ENCODE measurements at places on chromosomes 7 and 10.
A peak's percentile ranks its signal among the peaks of the same experiment; 100 is the strongest.

DNA sequence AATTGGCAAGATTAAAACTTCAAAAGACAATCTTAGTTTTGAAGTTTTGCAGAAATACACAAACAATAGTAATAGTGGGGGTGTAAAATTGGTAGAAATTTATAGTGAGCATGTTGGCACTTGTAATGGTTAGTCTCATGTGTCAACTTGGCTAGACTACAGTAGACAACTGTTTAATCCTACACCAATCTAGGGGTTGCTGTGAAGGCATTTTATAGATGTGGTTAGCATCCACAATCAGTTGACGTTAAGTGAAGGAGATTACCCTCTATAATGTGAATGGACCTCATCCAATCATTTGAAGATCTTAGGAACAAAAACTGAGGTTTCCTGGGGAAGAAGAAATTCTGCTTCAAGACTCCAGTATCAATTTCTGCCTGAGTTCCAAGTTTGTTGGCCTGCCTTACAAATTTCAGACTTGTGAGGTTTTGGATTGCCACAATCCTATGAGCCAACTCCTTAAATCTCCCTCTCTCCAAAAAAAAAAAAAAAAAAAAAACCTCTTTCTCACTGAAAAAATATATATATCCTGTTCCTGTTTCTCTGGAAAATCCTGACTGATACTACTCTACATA lies 531.6 kb upstream of the IGFBP3 start:
- no peak for DNase-seq

DNA sequence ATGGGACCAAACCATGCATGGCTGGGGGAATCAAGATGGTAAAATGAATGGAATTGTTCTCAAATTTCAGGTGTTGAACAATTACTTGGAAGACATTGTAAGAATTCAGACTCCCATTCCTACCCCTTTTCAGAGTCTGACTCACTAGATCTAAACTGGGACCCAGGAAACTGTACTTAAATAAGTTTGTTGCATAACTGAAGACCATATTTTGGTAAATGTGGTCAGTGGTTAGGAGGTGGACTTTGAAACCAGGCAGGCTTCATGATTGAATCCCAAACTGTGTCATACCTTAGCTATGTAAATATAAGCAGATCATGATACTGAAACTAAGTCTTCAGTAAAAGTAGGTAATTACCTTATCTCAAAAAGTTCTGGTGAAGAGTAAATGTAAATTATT lies 41.7 kb downstream of the ZWINT start:
- no peak for DNase-seq

DNA sequence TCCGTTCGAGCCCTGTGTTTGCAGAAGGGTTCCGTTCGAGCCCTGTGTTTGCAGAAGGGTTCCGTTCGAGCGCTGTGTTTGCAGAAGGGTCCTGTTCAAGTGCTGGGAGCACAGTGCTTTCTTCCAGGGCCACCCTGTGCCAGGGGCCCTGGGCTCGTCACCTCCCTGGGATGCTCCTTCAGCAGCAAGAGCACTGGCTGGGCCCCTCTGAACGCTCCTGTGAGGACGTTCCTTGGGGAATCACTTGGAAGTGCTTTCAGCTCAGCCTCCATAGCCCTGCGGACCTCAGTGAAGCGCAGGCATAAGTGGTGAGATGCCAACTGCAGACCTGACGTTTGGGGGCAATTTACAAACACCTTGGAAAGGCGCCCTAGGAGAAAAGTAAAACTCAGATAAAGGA lies 103.6 kb downstream of the DYNC2I1 start:
- no peak for DNase-seq

DNA sequence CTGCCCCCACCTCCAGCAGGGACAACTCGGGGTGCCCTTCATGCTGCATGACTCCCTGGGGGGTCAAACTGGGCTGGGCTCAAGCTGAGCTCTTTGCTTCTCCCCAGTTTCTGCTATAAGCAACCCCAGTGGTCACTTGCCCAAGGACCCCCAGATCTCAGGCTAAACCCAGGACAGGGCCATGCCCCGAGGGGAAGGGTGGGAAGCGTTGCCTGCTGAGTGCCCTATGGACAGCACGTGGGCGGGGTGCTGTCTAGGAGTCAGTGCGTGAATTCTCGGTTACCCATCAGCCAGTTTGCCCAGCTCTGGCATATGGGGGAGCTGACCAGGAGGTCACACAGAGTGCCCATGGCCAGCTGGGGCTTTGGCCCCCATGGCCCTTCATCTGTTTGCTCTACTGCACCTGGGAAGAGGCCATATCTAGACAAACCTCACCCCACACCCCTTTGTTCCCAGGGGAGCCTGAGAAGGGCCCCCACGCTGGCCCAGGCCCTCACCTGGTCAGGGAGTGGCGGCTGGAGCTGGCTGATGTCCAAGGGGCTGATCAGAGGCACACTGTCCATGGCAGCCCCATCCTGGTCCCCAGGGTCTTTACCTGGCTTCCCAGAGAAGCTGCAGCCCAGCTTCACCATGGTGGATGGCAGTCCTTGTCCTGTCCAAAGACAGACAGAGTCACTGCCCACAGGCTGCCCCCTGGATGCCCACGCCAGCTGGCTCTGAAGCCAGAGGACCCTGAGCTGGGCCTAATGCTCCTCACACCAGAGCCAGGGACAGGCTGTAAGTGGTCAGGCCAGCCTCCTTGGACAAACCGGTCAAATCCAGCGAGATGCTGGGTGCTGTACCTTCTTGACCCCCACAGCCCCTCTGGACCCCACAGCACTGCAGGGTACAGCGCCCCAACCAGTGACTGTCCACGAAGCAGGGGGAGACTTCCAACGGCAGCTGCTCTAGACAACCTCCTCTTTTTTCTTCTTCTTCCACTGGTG lies 8.0 kb downstream of the CALY start:
- no peak for DNase-seq

- DNase-seq, result no peak
Measured at GRCh38 chr7:1242256-1242605, 9.6 kb downstream of the UNCX start.

GRCh38 chr7:33805630-33806233 lies 99.6 kb upstream of the BMPER start:
- DNase-seq, result no peak

GRCh38 chr7:888081-889024 lies 12.0 kb downstream of the GET4 start:
- no peak for DNase-seq

GRCh38 chr7:111394891-111395290 lies 167.4 kb downstream of the IMMP2L start:
- no peak for DNase-seq

DNA sequence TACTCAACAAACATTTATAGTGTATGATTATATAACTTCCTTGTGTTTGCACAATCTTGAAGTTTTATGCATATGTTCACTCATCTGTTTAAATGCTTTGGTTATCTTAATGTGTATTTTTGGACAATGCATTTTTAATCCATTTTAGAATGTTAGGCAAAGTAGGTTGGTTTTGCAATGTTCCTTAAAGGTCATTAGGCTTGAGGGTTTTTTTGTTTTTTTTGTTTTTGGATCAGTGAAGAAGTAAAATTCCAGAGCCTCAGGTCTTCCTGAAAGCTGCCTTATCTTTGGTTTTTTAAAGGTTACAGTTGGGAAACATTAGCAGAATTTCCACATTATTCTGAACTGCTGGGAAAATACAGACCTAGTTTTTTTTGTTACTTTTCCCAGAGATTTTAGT lies 12.8 kb downstream of the MDFIC start:
- no peak for DNase-seq

- DNase-seq, result no peak
Measured at GRCh38 chr7:98559958-98560357, 57.1 kb upstream of the NPTX2 start.

GRCh38 chr10:132229834-132230556 lies 43.2 kb downstream of the DPYSL4 start:
- DNase-seq, result no peak

DNA sequence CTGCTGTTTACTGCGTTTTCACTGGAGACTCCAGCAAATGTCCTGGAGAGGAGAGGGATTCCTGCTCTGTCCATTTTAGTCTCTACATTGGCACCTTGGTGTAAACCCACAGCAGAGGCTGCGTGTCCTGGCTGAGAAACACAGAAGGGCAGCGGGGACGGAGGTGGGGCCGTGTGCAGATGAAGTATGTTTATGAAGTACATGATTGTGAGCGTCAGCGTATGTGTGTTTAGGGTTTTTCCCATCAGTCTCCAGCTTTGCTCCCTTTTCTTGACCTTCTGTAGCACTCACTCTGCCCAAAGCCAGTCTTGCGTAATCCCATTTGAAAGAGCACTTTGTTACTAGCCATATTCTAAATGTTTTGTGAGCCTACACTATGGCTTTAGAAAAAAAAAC lies 750.7 kb upstream of the SORCS1 start:
- DNase-seq, result no peak

DNA sequence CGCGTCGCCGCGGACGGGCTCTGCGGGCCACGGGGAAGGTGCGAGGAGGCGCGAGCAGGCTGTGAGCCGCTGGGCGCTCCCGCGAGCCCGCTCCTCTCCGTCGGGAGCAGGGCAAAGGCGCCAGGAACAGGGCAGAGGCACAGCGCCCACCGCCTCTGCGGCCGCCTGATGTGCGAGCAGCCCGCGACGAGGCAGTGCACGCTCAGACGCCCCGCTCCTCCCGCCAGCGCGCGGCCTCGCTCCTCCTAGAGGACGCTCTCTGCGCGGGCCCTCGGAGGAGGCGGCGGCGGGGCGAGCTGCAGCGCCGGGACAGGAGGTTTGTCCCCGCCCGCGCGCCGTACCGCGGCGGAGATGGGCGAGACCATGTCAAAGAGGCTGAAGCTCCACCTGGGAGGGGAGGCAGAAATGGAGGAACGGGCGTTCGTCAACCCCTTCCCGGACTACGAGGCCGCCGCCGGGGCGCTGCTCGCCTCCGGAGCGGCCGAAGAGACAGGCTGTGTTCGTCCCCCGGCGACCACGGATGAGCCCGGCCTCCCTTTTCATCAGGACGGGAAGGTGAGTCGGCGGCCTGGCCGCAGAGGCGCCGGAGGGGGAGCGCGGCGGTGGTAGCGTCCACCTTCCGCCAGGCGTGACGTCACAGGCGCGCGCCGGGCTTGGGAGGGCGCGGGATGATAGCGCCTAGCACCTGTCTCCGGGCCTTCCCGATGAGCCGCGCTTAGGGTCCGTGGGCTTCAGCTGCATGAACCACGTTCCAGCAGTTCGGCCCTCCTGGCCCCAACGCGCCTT lies 731 bp downstream of the LANCL2 start:
- peak; percentile 39 for DNase-seq

DNA sequence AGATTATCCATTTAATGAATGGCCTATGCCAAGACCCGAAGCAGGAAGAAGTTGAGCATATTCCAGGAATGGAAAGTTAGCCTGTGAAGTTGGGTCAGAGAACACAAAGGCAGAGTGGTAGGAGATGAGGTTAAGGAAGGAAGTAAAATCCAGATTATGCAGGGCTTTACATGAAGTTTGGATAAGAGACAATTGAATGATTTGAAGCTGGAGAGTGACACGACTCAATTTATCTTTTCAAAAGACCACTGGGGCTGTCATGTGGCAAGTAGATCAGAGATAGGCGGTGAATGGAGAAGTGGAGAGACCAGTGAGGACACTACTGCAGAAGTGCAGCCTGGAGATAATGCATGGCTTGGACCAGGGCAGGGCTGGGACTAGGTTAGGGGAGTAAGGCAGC lies 7.2 kb upstream of the CNOT4 start:
- DNase-seq, result no peak

- no peak for DNase-seq
Measured at GRCh38 chr10:117480097-117480496, 62.4 kb upstream of the EMX2 start.

DNA sequence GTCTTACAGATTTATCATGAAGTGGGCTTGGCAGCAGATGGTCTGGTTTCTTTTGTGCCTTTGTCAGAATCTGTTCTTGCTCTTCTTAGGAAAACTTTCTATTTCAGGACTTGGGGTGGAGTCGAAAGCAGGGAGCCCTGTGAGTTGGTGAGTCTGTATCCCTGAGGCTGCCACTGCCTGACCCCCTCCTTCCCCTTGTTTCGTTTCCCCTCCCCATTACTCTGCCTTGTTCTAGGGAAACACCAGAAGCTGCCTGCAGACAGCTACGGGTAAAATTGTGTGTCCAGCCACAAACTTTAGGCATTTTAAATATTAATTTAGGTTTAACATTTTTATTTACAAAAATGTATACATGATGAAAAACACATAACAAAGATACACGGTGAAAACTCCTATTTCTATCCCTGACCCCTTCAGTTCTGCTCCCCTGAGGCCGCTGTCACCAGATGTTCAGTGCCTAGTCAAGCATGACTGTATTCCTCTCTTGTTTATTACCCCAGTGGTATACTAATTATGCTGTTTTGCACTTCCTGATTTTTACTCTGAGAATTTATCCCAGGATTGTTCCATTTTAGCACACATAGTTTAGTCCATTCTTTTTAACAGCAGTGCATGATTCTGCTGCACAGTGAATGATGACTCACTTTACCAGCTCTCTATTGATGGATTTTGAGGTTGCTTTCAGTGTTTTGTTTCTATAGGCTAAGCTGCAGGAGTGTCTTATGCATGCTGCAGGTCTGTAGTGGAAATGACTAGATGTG lies 9.1 kb downstream of the TSPAN14 start:
- no peak for DNase-seq

DNA sequence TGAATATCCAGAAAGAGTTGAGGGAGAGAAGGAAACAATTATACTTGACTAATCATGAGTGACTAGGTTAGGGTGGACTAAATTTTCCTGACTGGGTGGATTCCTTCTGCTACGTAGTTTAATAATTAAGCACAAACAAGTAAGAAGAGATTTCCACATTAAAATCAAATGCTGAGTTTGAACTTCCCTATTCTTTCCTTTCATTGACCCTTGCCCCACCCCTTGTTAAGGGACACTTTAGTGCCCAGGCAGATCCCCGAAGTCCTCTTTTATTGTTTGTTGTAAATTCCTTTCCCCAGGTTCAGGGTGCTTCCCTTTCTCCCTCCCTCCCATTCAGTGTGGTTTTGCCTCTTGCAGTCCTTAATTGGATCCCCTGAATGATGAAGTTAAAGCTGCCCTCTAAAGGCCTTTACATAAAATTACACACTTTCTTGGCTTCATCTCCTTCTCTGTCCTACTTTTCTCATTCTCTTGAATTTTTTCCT lies 8.8 kb upstream of the SPAM1 start:
- DNase-seq, result no peak
